Upper lobe of left lung (tissue), 6 donors: ENCODE measurements at places on chromosomes 7 and 10. TPM values are rescaled to one million over a fixed set of nuclear protein-coding genes. Genes with fewer than 3 reads are reported as not detected.

- no peak for DNase-seq
Observed at GRCh38 chr10:14186245-14186644, 144.5 kb downstream of the FRMD4A start.

- DNase-seq, result no peak
Observed at GRCh38 chr10:122113945-122114747, 125.2 kb downstream of the TACC2 start.

DNA sequence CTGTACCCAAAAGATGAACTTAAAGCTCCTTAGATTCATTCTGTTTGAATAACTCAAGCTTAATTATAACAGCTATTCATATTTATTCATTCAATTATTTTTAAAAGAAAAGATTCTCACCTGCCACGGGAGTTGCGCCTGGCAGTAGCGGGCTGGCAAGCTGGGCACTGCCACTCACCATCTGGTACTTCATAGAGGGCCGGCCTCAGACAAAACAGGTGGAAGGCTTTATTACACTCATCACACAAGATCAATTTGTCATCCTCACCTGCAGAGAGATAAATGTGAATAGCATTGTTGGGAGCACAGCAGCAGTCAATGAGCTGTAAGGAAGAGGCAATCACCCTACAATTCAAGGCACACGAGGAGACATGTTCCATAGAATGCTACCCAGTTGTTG lies 15.8 kb downstream of the FZD9 start:
- DNase-seq, result no peak

GRCh38 chr7:31991406-31991805 lies 78.8 kb downstream of the PDE1C start:
- no peak for DNase-seq

DNA sequence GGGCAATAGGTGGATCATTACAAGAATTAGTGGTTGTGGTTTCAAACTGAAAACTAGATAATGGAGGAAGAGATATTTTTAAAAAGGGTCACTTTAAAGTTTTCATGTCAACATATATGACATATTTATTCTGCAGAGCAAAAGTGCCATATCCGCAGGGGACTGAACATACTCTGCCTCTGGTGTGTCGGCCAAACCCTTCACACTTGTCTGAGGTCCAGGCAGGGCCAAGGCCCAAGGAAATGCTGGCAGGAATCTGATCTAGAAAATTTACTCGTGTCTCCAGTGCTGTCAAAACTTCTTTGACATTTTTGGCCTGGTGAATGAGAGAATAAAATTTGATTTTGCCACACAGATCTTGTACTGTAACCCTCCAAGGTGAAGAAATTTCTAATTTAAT lies 562.3 kb downstream of the CCSER2 start:
- DNase-seq, result no peak

GRCh38 chr10:104907521-104907920 lies 266.4 kb downstream of the SORCS3 start:
- no peak for DNase-seq

GRCh38 chr7:130777426-130777825 lies 43.4 kb upstream of the KLF14 start:
- no peak for DNase-seq

DNA sequence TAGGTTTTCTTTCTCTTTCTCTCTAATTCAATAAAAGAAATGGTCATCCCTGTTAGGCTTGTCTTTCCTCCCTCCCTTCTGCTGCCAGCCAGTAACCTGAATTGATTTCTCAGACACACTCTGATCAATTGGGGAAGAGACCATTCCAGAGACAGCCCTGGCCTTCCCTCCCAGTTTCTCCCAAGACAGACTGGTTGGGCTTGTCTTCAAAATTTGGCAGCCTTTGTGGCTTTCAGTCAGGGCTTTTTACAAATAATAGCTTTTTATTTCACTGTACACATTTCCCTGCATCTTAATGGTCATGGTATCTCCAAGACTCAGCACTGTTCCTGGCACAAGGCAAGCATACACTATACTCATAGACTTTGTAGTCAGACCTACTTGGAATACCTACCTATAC lies 33.9 kb downstream of the BCAP29 start:
- no peak for DNase-seq

DNA sequence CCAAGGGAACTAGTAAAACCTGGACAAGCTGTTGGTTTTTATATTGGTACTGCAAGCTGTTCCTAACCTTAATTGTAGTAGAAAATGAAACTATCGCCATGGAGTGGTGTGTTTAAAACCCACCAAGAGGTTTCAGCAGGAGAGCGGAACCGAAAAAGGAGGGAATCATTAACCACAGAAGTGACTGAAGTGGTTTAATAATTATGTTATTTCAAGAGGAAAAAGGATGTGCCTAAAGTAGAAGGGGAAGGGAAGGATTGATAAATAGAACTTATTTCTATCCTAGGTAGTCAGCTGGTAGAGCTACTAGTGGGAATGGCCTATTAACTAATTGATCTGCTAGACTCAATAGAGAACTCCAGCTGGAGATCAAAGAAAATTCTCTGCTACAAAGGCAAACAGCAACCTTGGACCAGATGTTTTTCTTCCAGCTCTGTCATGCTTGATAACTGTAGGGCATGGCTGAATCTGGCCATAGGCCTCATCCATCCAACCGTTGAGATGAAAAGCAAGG lies 91.8 kb downstream of the BAMBI start:
- DNase-seq, result no peak

- DNase-seq, result no peak
Observed at GRCh38 chr7:67018940-67019339, 22.3 kb downstream of the TYW1 start.

DNA sequence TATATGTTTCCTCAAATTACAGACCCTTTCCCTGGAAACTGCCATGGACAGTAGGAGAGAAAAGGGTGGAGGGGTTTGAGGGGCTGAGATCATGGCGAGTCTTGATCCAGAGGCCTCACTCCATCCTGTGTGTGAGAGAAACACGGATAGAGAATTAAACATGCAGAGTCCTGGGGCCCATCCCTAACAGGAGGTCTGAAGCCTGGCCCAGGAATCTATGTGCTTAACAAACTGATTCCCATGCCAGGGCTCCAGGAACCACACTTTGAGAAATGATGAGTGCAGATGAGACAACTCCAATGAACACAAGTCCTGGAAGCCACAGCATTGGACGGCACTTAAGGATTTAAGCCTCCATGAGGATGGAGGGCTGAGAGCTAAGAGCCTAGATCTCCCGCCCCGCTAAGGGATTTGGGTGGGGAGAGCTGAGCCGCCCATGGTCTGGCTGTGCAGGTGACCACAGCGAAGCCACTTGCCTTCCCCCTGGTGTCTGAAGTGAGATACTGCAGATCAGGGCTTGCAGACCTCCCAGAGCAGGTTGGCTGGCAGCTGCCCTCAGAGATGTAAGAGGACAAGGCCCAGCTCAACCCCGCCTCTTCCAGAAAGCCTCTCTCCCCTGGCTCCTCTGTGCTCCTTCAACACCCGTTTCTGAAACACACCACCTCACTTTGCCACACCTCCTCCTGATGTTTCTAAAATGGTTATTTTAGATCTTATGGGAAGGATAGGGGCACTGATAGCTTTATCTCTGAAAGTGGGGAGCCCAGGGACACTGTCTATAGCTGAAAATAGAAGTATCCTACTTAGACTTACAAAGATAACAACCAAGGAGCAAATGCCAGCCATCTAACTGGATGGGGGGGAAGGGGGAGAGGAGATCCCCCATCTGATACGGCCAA lies 24.8 kb upstream of the EIF5AL1 start:
- DNase-seq, result peak; percentile 73

DNA sequence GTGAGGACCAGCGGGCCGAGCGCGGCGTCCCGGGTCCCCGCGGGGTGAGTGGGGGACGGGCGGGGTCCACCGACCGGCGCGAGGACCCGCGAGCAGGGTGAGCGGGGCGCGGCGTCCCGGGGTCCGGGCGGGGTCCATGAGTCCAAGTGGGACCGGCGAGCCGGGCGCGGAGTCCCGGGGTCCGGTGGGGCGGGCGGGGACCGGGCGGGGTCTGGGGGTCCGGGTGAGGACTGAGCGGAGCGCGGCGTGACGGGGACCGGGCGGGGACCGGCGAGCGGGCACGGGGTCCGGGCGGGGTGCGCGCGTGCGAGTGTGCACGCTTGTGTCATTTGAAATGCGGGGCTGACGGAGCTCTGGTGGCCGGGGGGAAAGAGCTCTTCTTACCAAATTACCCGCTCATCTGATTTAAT lies 765 bp downstream of the CELF2 start:
- peak; percentile 89 for DNase-seq

Gene VSTM4
- total RNA-seq, result 24.3 TPM

Gene OR2A5
- not detected for total RNA-seq

Gene AGBL3
- 5.2 TPM for total RNA-seq

Gene GDI2
- 179 TPM for total RNA-seq

Gene OR2A1
- not detected for total RNA-seq

Gene C10orf67
- 1.7 TPM for total RNA-seq

Gene TFR2
- total RNA-seq, result 0.20 TPM

Gene LLCFC1
- total RNA-seq, result not detected

Gene OR2A42
- not detected for total RNA-seq
